ENCODE measurements at places on chromosomes 7 and 10.
A peak's percentile ranks its signal among the peaks of the same experiment; 100 is the strongest.

DNA sequence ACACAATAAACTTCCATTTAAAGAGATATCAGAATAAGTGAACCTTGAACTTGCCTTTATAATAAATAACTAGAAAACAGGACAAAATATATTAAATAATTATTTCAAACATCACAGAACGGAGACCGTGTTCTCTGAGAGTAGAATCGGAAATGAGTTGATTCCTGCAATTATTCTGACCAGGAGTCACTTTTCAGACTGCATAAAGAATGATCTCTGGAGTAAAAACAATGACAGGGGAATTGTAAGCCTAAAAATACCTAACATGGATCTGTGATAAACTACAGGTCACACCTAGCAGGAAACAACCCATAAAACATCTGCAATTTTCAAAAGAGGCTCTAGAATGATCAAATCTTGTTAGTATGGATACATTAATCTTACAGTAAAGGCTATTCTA, 577.5 kb upstream of the SORCS1 start:
- no peak for DNase-seq

DNA sequence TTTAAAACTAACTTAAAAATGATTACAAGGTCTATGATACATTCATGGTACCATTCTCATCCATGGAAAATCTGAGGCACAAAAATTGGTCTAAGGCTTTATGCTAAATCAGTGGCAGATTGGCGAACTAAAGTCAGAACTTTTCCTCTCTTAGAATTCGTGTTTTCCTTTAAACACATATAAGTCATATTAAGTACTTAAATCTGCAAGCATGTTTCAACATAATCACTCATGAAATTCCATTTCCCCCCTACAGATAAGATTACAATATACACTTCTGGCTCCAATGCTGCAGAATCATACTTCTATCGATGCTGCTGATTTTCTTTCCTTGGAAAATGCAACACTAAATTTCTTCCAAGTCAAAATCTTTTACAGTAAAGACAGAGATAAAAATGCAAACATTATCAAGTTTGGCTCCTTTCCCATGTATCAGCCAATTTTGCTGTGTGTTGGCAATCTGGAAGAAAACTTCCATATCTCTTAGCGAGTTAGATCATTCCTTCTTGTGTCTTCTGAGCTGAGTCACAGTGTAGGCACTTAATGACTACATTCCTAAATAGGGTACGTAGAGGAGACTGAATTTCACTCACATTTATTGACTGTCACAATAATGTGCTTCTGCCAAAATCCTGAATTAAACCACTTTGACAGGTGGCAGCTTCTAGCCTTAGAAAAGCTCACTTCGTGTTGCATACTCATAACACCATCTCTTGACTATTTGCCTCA, 76.4 kb upstream of the LRRC17 start:
- no peak for DNase-seq

- DNase-seq, result no peak
Measured at GRCh38 chr7:44808914-44809393, 12.5 kb downstream of the PPIA start.

GRCh38 chr7:154424350-154424749, 372.2 kb downstream of the DPP6 start:
- peak; percentile 39 for DNase-seq

DNA sequence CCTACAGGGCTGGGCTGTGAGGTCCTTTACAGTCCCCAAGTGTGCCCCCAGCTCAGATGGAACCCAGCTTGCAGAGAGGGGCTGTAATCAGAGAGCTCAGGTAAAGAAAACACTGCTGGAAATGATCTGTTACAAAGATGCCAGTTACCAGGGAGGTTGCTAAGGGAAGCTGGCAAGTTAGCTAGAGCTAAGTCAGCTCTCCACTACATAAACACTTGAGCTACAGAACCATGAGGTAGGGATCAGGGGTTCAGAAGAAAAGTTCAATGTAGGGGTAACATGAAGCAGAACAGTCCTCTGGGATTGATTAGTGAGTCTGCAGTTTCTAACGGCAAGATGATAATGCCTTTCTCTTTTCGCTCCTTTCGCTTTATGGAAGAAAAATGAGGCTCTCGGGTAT, 53.1 kb upstream of the TM9SF3 start:
- DNase-seq, result no peak

DNA sequence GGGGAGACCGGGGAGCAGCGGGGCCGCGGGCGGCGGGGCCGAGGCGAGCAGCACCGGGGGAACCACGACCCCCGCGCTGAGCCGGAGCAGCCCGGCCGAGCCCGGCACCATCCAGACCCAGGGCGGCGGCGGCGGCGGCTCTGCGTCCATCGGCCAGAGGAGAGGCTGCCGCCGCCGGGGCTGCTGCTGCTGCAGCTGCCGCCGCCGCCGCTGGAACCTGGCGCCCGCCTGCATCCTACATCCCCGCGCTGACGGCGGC, 190 bp downstream of the TCERG1L start:
- no peak for DNase-seq

GRCh38 chr7:80147543-80148391, 13.1 kb downstream of the GNAI1 start:
- no peak for DNase-seq

Measured in left renal pelvis (tissue), 4 donors.